Stimulated activated CD8-positive, alpha-beta memory T cell treated with anti-CD3 and anti-CD28 coated beads, Interleukin-15, amount 100 ng/mL, for 4 hours (primary cell): ENCODE measurements at places on chromosomes 1 and 21.

DNA sequence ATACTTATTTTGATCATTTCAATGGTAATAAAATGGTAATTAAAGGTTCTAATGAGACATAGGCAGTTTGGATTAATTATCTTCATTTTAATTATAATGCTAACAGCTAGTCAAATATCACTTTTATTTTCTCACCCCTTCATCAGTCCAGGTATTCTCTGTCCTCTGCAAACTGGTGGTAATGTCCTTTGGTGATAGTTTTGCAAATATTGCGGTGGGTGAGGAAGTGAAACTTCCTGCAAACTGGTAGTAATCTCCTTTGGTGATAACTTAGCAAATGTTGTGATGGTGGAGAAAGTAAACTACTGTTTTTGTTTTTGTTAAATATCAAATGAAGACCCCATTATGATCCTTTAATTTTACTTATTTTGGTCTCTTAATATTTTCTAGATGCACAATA lies 209.0 kb downstream of the AMY1C start:
- no peak for DNase-seq

DNA sequence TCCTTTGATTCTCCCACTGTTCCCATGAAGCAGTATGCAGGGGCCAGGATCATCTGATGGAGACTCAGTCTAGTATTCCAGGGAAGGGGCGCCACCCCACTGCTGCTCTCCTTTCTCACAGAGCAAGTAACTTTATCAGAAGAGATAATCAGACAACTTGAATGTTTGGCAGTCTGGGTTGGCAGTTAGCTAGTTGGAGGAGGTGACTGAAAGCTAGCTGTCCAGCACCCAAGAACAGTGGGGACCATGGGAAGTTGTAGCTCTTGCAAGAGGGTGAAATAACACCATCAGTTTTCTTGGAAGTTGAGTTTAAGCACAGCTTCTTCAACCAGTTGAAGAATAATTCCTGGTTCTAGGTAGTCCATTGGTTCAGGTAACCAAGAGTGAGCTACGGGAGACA lies 22.2 kb upstream of the AGL start:
- DNase-seq = no peak

DNA sequence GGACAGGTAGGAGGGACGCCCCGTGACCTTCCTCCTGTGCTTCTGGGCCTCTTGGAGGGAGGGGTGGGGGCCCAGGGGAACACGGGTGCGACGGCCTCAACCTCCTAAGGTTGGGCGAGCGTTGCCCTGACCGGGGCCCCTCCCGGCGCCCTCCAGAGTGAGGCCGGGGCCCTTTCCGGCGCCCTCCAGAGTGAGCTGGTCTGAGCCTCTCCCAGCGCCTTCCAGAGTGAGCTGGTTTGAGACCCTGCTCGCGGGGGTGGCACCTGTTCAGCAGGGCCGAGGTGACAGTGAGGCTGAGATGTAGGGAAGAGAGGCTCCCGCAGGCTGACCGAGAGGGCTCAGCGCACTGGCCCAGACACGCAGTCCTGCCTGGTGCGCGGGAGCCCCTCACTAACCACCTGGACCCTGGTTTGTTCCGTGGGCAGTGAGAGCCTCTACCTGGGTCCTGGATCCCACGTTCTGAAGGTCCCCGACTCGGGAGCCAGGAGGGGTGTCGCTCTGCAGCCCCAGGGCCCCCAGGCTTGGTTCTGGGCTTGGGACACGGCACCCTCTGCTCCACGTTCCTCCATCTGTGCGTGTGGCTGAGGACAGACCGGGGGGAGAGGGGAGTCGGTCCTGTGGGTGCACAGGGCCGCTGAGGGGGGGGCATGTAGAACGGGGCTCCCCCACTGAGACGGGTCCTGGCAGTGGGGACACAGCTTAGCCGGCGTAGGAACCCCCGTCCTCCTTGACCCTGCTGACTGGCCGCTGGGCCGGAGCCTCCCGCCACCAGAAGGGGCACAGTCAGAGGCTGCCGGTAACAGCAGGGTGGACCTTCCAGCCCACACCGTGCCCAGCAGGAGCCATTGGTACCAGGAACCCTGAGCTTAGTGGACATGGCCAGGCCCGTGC lies 1.4 kb downstream of the COL6A1 start:
- no peak for DNase-seq

GRCh38 chr1:223654083-223654482 lies 11.4 kb downstream of the CAPN8 start:
- no peak for DNase-seq

DNA sequence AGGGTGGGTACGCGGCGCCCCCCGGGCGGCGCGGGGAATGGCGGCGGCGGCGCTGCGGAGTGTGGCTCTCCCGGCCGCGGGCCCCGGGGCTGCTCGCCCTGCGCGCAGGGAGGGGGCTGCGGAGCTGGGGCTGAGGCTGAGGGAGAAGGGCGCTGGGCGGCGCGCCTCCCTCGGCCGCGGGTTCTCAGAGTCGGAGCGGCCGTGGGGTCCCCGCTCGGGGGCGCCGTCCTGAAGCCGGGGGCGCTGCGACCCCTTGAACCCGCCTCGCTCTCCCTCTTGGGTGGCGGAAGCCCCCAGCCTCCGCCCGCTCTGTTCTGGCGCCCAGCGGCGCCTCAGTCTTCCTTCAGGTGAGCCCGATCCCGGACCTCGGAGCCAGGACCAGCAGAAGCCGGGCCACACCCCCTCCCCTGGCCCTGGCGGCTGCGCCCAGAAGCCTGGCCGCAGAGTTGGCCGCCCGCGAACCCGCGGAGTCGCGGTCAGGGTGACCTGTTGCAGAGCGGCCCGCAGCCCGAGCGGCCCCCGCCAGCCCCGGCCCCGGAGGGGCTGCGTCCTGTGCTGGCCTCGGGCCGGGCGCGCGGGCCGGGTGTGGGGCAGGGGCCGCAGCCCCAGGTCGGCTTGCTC lies 532 bp downstream of the RALGPS2 start:
- no peak for DNase-seq

DNA sequence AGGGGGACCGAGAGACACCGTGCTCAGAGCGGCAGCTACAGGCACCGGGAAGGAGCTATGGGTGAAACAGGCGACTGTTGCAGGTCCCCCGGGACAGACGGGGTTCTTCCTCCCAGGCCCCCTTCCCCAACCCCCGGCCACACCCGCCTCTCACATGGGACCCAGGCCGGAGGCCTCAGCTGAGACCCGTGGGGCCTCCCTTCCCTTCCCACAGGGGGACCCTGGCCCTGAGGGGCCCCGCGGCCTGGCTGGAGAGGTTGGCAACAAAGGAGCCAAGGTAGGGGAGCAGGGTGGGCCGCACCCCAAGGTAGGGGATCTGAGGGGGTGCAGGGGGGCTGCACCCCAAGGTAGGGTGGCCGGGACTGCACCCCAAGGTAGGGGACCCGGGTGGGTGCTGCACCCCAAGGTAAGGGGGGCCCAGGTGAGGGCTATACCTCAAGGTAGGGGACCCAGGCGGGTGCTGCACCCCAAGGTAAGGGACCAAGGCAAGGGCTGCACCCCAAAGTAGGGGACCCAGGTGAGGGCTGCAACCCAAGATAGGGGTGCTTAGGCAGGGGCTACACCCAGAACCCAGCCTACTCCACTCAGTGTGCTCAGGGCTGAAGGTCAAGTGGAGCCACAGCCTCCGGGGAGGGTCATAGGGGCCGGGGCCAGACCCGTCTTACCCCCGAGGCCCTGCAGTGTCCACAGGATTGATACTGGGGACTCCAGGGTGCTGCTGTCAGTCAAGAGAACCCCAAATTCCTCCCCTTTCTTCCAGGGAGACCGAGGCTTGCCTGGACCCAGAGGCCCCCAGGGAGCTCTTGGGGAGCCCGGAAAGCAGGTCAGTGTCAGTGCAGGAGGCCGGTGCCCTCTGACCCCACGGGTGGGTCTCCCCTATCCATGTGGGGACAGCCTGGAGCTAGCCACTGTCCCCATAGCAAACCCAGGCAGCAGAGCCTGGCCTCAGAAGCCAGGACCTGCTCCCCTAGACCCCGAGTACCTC lies 22.7 kb downstream of the COL6A2 start:
- DNase-seq = no peak

- DNase-seq = no peak
Observed at GRCh38 chr1:54559771-54560231, 11.8 kb downstream of the ACOT11 start.

DNA sequence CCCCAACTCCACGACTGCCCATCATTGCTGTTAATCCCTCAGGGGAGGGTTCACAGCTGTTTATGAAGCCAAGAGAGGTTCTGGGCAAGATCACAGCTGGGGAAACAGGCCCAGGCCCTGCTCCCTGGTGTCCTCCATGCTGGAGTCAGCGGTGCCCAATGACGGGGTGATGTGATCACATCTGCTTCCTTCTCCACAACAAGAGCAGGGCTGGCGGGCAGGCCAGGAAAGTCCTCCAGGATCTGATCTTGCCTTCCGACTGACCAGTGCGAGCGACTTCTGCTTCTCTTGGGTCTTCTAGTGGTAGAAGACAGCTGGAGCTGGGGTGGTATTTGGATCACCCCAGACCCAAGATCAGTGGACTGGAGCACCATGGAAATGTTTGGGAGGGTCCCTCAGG lies 951 bp upstream of the LINGO4 start:
- no peak for DNase-seq

GRCh38 chr1:27349784-27350662 lies 8.2 kb downstream of the SYTL1 start:
- no peak for DNase-seq

GRCh38 chr1:248837045-248837780 lies 811 bp upstream of the ZNF672 start:
- DNase-seq = no peak

GRCh38 chr21:37551331-37551992 lies 184.9 kb downstream of the DYRK1A start:
- DNase-seq = no peak

DNA sequence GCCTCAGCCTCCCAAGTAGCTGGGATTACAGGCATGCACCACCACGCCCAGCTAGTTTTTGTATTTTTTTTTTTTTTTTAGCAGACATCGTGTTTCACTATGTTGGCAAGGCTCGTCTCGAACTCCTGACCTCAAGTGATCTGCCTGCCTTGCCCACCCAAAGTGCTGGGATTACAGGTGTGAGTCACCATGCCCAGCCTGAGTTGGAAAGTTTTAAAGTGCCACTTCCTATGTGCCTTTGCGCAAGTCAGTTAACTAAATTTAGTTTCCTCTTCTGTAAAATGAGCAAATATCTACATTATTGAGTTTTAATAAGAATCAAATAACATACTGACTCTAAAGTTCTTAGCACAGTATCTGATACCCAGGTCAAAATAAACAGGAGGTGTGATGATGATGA lies 12.4 kb downstream of the SLC19A2 start:
- no peak for DNase-seq

- no peak for DNase-seq
Observed at GRCh38 chr1:101144671-101145448, 92.0 kb upstream of the S1PR1 start.

- DNase-seq = no peak
Observed at GRCh38 chr1:8753736-8754135, 63.7 kb downstream of the RERE start.

- no peak for DNase-seq
Observed at GRCh38 chr21:35086357-35086756, 37.3 kb upstream of the RUNX1 start.

DNA sequence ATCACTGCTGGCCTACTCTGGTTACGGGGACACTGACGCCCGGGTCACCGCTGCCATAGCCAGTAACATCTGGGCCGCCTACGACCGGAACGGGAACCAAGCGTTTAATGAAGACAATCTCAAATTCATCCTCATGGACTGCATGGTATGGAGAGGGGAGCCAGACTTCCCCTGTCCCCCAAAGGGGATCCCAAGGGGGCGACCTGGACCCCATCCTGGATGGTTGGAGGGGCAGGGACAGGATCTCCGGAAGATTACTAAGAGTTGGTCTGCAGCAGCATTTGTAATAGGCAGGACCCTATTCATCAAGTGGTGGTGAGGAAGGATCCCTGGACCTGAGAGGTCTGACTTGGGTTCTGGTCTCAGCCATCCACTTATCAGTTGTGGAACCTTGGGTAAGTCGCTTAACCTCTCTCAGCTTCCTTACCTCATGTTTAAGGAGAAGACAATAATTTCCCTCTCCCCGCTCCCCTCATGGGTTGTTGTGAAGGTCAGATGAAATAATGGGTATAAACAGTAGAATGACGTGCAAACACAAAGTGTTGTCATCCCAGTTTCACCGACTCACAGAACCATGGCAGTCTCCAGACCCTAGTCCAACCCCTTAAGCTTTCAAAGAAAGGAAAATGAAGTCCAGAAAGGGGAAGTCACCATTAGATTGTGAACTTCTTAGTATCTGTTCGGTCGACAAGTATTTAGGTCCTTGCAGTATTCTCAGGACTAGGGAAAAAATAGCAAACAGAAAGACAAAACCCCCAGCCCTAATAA lies 883 bp downstream of the LAMTOR2 start:
- no peak for DNase-seq

DNA sequence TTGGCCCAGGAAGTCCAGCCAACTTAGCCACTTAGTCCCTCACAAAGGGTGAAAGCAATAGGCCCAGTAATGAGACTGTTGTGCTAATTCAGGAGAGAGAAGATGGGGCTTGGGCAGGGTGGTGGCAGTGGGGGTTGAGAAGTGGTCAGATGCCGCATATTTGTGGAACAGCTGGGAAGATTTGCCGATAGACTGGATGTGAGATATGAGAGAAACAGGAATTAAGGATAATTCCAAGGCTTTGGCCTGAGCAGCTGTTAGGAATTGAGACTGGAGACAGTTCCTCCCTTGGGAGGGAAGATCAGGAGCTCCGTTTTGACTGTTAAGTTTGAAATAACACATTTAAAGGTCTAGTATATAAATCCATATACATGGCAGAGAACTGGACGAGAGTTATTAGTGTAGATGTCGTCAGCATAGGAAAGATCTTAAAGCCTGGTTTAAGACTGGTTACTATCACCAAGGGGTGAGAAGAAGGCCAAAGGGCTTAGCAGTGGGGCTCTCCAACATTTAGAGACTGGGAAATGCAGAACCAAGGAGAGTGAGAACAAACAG lies 323.7 kb upstream of the FAM78B start:
- no peak for DNase-seq

DNA sequence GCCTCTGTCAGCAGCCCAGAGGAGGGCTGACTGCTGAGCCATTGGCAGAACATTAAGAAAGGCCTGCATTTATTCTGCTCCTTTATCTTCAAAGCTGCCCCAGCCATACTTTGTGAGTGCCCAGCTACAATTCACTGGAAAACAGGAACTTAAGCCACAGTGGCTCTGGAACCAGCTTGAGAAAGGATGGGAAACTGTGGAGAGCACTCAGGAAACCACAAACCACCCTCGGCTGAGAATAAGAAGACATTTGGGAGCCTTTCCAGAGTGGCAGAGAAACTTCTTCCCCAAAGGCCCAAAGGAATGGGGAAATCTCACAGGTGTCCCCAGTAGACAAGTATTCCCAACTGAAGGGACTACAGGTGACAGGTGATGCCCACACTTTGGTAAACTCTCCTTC lies 1.8 kb downstream of the LAMB3 start:
- no peak for DNase-seq

- no peak for DNase-seq
Observed at GRCh38 chr1:206867716-206868115, 2.3 kb downstream of the IL20 start.

DNA sequence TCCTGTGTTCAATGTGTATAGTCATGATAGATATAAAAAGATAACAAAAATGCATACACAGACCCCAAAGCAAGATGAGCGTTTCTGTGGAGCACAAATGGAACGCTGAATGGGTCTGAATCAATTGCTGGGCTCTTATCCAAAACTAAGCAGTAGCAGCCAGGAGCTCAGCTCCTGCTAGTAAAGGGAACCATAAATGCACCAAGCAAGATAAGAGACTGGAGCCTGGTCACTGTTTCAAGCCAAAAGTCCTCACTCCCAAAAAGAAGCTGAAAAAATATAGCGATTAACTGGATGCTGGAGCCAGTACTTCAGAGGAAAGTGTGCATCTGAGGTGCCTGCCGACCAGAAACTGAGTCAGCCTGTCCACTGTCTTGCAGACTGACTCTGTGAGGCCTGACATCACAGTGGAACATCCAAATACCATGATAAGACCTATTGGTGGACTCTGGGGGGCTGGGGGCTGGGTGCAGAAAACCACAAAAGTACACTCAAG lies 68.9 kb downstream of the LRRC8C start:
- DNase-seq = peak; percentile 46
